ENCODE measurements at places on chromosomes 1 and 21. TPM values are rescaled to one million over a fixed set of nuclear protein-coding genes. Genes with fewer than 3 reads are reported as not detected.

DNA sequence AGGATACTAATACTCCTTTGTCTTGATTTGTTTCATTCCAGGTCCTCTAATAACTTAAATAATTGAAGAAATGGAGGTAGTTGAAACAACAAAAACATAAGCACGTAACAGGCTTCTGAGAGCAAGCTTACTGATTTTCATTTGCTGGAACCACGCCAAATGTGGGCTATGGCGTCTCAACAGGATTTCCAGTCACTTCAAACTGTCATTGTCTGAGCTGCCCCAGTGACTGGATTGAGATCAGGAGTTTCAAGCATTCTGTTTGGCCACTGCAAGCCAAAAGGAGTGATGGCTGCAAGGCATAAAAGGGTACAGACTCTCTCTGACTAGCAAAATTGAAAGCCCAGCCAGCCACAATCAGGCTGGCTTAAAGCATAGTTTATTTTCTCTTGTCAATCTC lies 289.9 kb downstream of the DPYD start:
- DNase-seq, result peak; percentile 93

DNA sequence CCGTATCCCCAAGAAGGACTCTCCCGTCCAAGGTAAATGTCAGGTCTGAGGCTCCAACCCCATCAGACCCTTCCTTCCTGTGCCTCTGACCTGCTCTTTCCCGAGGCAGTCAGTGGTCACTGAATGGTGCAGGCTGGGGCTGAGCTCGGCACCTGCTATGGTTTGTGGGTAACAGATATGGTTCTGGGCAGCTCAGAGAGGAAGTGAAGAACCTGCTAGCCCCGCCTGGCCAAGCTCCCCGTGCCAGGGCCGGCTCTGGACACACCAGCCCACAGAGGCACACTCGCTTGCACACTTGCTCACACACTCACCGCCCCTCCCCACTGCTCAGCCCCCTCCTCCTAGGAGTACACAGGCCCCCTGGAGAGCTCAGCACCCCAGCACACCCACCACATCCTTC lies 16.4 kb downstream of the NCMAP start:
- no peak for DNase-seq

DNA sequence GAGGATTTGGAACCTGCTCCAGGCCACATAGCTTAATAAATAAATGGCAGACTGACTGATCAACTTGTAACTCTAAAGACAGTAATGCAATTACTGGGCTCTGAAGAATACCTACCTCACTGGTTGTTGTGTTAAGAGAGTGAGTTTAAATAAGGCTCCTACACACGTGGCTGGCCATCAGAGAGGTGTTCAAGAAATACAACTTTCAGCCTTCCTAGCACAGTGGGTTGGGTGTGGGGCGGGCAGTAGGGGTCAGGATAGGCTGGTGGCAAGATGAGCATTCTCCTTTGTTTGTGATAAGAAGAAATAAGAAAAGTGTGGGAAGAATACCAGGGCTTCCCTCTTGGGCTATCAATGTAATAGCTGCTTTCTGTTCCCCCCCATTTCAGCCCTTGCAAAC lies 151.3 kb downstream of the DAB1 start:
- no peak for DNase-seq

GRCh38 chr21:36337099-36337509 lies 17.1 kb downstream of the MORC3 start:
- no peak for DNase-seq

DNA sequence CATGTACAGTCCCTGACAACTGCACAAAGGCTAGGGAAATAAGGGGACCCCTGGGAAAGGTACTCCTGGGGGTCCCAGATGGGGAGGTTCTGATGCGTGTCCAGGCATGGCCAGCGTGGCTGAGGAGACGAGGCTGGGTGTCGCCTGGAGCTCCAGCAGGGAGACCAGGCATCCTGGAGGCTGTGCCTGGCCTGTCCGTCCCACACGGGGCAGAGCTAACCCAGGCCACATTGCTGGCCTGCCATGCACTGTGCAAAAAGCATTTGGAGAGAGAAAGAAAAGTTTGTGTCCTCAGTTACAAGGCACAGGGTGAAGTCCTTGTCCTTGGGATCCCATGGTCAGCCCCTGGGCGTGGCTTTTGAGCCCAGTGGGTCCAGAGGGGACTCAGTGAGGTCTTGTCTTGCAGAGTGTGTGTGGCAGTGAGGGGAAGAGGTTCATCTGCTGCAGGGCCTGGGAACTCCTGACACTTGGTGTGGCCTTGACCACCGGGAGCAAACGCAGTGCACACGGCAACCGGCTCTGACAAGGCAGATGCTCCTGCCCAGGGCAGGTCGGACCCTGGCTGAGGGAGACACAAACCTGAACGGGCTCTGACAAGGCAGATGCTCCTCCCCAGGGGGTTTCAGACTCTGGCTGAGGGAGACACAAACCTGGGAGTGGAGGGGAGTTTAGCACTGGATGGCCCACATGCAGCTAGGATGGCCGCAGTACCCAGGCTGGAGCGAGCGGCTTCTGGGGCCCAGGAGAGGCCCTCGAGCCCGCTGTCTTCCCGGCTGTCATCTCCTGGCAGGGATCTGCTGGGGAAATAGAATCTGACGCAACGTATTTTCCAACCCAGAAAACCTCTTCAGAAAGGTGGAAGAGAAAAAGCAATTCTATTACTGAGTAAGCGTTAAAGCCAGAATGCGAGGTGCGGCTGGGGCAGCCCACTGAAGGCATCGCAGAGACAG lies 37.3 kb upstream of the COL18A1 start:
- no peak for DNase-seq

- no peak for DNase-seq
Measured at GRCh38 chr1:3393987-3394920, 60.2 kb upstream of the ARHGEF16 start.

- no peak for DNase-seq
Measured at GRCh38 chr1:89697383-89697782, 64.5 kb downstream of the LRRC8C start.

GRCh38 chr1:56872597-56872996 lies 18.0 kb downstream of the C8A start:
- peak; percentile 38 for DNase-seq

- no peak for DNase-seq
Measured at GRCh38 chr21:37072274-37072987, 440 bp downstream of the PIGP start.

EIF4G3 gene
- 55.3 TPM for total RNA-seq

Data from cardiac muscle cell (in vitro differentiated cells and primary cell).